ENCODE measurements at places on chromosomes 2 and 18. TPM values are rescaled to one million over a fixed set of nuclear protein-coding genes. Genes with fewer than 3 reads are reported as not detected.

Gene DNAJC5G
- 0.98 TPM for total RNA-seq

Gene SERPINB12
- total RNA-seq, result not detected

Gene SLC5A7
- not detected for total RNA-seq

Gene REEP1
- total RNA-seq, result 0.98 TPM

Gene TMEM200C
- total RNA-seq, result not detected
